Small intestine (tissue), 16 donors: ENCODE measurements at places on chromosomes 7 and 10.
A peak's percentile ranks its signal among the peaks of the same experiment; 100 is the strongest.

DNA sequence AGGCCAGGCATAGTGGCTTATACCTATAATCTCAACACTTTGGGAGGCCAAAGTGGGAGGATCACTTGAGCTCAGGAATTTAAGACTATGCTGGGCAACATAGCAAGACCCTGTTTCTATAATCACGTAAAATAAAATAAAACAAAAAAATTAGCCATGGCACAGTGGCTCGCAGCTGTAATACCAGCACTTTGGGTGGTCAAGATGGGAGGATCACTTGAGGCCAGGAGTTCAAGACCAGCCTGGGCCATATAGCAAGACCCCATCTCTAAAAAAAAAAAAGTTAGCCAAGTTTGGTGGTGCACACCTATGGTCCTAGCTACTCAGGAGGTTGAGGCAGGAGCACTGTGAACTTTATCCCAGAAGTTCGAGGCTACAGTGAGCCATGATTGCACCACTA, 30.9 kb downstream of the DNA2 start:
- no peak for DNase-seq

DNA sequence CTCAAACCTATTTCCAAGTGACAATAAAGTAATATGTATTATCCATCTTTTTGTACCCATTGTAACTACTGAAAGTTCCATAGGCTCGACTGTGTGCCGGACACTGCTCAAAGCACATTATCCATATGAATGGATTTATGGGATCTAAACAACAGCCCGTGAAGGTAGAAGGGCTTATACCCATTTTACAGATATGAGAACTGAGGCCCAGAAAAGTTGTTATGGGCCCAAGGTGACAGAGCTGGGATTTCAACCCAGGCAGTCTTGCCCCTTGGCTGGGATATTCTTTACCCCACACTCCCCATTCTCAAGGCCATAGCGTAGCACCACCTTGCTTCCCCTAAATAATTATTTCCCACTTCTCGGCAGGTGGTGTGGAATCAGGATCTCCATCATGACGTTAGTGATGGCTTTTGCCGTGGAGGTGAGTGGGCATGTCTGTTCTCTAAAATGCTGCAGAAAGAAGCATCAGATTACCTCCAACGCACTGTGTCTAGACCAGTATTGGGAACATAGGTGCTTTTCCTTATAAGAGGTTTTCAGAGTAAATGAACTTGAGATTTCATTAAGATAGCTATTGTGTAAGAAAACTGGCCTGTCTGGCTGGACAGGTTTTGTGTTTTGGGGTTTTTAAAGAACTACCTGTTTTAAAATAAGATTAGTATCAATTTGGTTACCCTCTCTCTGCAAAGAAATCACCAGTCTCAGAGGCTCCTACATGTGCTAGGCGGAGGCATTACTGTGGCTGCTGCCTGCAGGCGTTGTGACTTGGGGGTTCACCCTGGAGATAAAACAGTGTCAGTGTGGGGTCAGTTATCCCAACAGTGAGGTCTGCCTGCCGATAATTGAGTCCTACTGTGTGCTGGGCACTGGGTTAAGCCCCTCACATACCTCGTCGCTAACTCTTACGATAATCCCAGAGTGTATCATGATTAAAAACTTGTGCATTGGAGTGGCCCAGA, 85.1 kb upstream of the SDK1 start:
- no peak for DNase-seq

DNA sequence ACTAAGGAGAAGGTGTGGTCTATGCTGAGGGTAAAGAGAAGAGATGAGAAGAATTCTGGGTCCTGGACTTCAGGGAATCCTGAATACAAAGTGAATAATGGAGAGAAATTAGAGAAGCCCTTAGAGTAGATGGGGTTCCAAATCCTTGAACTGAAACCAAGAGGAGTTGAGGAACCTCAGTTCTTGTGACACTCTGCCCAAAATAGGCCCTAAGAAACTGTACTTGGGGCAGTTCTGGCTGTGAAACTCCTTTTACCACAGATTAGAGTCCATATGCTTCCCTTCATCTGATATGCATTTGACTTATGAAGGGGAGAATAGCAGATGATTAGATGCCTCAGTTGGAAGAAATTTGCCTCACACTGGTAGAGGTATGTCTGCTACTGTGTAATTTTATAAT, 19.0 kb downstream of the TES start:
- no peak for DNase-seq

DNA sequence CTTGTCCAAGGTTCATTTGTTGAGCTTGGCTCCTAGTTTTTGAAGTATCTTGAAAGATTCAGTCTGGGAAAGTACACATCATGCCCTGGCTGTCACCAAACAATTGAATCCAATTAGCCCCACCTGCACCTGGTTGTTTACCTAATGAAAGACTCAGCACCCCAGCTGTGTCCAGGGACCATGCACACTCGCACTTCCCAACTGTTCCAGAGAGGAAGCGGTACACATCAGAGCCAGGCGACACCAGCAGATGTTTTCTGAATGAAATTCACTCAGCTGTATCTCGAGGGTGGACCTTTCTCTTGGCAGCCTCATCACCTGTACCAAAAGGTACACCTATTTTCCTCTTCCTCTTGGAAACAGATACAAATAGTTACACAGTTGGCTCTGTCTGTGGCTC, 216.4 kb upstream of the LRGUK start:
- DNase-seq = peak; percentile 20

DNA sequence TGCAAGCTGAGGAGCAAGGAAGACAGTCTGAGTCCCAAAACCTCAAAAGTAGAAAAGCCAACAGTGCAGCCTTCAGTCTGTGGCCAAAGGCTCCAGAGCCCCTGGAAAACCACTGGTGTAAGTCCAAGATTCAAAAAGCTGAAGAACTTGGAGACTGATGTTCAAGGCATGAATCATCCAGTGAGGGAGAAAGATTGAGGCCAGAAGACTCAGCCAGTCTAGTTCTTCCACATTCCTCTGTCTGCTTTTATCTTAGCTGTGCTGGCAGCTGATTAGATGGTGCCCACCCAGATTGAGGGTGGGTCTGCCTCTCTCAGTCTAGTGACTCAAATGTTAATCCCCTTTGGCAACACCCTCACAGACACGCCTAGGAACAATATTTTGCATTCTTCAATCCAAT, 20.1 kb upstream of the MDFIC start:
- no peak for DNase-seq

GRCh38 chr10:112215342-112215774, 31.8 kb upstream of the GPAM start:
- DNase-seq = peak; percentile 55

DNA sequence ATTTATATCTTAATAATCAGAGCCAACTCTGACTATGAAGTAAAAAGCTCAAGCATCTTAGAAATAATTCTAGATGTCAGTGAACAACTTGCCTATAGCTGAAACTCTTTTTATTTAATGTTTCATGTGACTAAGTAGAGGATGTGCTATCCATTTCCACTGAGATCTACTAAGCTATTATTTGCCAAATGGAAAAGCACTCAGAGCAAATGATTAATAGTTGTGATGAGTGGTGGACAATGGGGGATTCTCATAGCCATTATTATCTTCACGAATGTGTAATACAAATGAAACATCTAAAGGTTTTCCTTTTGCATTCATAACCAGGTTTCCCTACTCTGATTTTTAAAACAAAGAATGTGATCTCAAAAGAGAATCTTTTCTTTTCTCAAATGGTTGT, 126.6 kb upstream of the GNAI1 start:
- no peak for DNase-seq

- no peak for DNase-seq
Measured at GRCh38 chr7:779480-779879, 52.4 kb upstream of the PRKAR1B start.
